ENCODE measurements at places on chromosomes 4 and X.

- no peak for DNase-seq
Measured at GRCh38 chr4:121127100-121127499, 37.0 kb downstream of the TNIP3 start.

DNA sequence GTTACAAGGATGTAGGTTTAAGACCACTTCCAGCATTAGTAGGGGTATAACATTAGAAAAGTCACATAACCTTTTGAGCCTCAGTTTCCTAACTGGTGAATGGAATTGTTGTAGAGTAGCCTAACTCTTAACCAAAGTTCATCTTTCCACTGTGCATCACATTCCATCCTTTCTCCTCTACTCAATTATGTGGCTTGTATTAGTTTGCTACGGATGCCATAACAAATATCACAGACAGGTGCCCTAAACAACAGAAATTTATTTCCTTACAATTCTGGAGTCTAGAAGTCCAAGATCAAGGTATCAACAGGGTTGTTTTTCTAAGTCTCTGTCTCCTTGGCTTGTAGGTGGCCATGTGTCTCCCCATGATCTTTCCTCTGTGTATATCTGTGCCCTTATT, 231.9 kb downstream of the RASL11B start:
- DNase-seq, result no peak

- DNase-seq, result no peak
Measured at GRCh38 chrX:34656467-34656841, 631 bp downstream of the TMEM47 start.

GRCh38 chr4:19575924-19576323, 675.8 kb upstream of the SLIT2 start:
- no peak for DNase-seq

GRCh38 chr4:89657931-89658700, 178.8 kb downstream of the SNCA start:
- no peak for DNase-seq

DNA sequence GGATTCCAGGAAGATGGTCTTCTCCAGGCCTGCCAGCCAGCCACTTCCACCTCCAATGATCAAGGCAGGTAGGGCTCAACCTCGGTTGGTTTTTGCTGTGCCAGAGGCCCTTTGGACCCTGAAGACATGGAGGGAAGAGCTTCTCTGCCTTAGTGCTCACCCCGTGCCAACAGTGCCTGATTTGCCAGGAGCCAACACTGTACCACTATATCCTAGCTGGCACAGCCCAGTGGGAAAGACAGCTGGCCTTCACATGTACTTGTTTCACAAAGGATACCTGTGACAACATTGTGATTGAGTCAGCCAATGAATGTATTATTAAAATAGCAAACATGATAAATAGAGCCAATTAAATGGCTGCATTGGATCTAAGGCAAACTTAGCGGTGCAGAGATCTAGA, 51.9 kb upstream of the PRPS1 start:
- DNase-seq, result no peak

DNA sequence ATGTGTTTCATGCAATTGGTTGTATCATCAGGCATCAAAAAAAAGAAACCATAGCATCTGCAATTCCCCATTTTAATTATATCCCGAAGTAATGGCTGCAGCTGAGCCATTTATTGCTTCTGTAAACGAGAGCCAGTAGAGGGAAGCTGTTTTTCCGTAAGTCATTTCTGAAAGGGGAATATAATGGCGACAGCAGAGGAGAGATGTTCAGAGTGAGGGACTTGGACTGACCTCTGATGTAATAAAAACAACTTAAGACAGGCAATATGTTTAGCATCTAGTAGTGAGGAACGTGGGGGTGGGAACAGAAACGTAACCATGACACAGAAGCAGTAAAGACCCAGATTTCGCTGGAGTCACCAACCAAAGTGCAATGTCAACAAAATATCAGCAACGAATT, 31.5 kb upstream of the NAA11 start:
- no peak for DNase-seq

DNA sequence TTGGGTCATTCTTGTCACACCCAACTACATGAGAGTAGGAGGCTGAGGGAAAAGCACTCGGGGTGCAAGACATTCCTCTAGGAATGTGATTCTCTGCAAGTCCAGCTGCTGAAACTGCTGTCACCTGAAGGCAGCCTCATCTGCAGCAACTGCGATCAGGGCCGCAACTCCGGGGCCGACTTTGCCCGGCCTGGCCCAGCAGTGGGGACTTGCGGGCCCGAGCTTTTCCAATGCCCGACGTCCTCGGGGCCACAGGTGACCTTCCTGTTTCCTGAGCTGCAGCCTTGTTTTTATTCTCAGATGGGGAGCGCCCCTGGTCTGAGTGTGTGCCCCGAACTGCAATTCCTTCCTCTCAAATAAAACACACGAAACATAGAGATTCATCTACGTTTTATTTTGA, 104.7 kb upstream of the NKX1-1 start:
- no peak for DNase-seq

DNA sequence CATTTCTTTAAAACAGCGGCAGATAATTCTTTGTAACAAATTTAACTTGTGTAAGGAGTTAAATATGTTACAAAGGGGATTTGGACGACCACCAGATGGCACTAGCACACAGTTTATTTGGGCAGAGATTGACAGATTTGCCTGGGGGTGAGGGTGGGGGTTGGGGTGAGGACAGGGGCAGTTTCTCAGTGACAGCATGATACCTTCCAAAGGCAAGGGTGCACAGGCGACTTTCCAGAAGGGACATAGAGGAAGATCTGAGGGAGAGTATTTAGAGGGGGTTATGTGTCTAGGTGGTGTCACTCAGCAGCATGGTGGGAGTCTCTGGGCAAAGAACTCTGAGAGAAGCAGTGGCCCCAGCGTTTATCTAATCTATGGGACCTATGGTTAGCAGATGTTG, 9.6 kb upstream of the TMA16 start:
- DNase-seq, result no peak

DNA sequence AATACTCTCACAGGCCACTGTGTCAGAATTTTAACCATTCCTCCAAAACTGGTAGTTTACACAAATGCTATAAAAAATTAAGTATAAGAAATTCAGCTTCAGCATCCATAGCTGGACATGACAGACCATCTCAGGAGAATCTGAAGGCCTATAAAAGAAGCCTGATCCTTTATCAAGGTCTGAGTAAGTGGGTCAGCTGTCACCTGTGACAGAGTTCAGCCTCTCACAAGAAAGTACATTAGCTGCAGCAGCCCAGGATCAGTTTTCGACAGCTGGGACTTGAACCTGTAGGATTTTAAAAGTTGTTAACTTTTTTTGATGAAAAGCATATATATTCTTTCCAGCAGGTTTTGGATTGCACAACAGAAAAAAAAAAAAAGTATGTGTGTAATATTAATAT, 60.7 kb downstream of the PPP3CA start:
- DNase-seq, result no peak

DNA sequence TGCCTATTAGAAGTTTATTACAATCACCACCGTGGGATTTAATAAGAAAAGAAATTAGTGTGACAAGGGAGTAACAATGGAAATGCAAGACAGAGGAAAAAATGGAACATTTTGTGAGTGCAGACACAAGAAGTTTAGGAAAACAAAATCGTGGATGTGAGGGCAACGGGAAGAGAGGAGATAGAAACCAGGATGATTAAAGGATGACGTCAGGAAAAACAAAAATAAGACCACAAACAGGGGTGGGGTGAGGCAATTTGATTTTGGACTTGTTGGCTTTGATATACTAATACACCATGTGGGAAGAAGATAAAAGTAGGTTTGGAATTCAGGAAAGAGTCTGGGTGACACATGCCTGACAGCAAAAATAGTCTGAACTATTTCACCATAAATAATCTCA, 38.2 kb upstream of the GPM6A start:
- DNase-seq, result no peak

DNA sequence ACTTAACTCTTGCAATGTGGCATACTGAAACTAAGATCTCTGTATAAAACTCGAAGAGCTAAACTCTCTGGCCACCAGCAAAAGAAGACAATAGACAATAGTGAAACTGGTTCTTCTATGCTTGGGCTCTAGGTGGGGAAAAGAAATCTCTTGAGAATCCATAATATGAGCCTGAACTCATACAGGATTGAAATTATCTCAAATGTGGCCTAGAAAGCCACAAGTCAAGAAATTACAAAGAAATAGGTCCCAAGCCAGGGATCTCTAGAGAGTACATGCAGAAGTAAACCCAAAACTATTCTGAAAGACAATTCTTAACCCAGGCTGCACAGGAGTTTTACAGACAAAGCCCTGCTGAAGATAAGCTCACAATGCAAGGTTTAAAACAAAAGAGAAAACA, 127.4 kb downstream of the ANAPC10 start:
- DNase-seq, result no peak

DNA sequence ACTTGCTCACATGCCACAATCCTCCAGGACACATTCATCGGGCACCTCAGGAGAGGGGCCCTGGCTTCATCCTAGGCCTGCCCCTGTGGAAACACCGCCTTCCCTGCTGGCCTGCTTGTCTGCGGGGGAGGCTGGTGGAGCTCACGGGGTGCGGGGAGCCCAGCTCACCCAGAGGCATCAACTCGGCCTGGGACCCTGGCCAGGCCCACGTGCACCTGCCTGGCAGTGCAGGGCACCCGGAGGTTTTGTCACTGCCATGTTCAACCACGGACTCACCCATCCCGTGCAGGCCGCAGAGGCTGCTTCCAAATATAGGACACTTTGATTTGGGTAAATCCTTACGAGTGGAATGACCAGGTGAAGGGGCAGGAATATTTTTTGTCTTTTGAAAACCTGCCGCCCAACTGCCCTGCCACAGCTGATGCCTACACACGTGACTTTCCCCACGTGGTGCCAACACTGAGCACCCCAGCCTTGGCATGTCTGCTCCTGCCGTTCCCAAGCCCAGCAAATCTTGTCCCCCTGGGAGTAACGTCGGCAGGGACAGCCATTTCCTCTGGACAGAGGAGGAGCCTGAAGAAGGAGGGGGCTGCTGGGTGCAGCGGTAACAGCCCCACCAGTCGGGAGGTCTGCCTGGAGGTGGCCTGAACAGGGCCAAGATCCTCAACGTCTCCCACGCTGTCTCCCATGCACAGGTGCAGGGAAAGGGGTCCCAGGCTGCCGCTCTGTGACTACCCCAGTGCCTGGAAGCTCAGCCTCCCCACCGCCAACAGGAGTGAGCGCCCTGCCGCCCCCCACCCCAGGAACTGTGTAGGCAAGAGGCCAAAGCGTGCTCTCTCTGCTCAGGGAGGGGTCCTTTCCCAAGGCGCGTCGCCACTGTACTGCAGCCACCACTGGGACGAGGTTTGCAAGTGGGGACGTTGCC, 8.5 kb downstream of the MXD4 start:
- DNase-seq, result no peak

- DNase-seq, result no peak
Measured at GRCh38 chr4:38162240-38162784, 202.1 kb downstream of the PTTG2 start.

DNA sequence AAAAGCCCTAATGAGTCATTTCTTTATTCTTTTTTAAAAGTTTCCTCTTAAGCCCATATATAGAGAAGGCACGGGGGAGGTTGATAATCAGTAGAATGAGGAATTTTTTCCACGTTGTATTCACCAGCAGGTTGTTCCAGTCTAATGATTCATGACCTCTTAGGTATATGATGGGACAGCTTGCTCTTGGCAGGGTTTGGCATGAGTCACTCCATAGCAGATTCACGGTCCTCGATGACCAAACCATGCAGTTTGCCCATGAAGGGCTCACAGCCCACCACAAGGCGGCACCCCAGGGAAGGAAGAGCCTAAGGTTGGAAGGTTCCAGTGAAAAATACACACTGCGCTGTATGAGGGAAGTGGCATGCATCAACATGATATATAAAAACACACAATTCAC, 623.8 kb upstream of the DIPK2B start:
- DNase-seq, result peak; percentile 36
